ENCODE measurements at places on chromosomes 1 and 21.

GRCh38 chr21:35408401-35408800 is 359.3 kb upstream of the RUNX1 start:
- no peak for DNase-seq

GRCh38 chr1:205515781-205516253 is 11.3 kb downstream of the CDK18 start:
- DNase-seq = no peak

DNA sequence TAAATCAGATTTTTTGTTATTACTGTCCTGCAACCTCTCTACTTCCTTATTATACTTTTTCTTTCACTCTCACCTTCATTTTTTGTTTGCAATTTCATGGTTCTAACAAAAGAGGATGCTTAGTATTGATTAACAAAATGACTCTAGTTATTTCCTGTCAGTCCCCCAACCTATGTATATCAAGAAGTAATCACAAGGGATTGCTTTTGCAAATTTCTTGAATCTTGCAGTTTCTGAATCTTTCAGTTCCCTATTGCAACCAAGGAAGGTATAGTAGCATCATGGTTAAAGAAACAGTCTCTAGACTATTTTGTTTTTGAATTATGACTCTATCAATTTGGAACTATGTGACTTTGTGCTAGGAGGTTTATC is 446.9 kb downstream of the NEGR1 start:
- DNase-seq = no peak

GRCh38 chr1:33402206-33402605 is 28.7 kb downstream of the PHC2 start:
- no peak for DNase-seq

DNA sequence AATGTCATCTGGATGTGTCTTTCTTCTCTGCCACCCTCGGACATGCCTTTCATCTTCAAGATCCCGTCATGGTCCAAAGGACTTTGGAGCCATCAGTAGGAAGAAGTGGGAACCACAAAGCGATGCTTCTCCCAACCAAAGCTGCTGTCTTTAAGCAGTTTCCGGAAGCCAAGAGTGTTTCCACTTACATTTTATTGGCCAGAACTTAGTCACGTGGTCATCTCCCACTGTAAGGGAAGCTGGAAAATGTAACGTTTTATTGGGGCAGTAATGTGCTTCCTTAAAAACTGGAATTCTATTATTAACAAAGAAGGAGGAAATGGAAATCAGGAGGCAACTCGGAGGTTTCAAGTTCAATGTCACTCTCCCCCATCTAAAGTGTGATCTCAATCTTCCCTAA is 170.8 kb downstream of the ATG4C start:
- DNase-seq = no peak

- no peak for DNase-seq
These were observed 67.6 kb downstream of the TENT5C start for GRCh38 chr1:117673405-117673804.

- DNase-seq = no peak
These were observed 719.5 kb upstream of the TMPRSS15 start for GRCh38 chr21:19123053-19123452.

DNA sequence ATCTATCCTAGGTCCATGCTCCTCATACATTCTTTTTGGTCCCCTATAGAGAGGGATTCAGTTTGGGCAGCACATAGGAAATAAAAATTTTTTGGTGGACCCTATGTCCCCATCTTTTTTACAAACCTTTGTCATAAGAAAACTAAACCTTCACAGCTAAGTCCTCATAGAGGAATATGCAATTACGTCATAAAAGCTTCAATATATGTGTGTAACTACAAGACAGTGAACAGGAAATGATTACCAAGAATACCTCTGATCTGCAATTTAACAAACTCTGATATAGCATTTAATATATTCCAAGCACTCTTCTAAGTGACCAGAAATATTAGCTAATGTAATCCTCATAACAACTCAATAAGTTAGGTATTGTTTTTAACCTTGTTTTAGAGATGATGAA is 6.3 kb upstream of the DENND2C start:
- DNase-seq = no peak

GRCh38 chr1:54324251-54325140 is 81.7 kb downstream of the SSBP3 start:
- DNase-seq = no peak

DNA sequence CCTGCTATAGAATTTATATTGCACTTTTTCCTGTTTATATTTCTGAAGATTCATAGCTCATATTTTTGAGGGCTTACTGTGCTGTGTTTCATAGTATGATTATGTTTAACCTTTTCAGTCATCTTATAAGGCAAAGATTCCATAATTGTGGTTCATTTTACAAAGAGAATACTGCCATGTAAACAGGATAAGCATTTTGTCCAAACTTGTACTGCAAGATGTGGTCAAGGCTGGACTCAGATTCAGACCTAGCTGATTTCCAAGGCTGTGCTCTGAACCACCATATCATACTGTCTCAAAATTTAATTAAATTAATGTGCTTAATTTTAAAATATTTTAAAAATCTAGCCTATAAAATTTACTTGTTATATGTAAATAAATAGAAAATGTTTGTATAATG is 31.4 kb downstream of the STXBP3 start:
- DNase-seq = no peak

DNA sequence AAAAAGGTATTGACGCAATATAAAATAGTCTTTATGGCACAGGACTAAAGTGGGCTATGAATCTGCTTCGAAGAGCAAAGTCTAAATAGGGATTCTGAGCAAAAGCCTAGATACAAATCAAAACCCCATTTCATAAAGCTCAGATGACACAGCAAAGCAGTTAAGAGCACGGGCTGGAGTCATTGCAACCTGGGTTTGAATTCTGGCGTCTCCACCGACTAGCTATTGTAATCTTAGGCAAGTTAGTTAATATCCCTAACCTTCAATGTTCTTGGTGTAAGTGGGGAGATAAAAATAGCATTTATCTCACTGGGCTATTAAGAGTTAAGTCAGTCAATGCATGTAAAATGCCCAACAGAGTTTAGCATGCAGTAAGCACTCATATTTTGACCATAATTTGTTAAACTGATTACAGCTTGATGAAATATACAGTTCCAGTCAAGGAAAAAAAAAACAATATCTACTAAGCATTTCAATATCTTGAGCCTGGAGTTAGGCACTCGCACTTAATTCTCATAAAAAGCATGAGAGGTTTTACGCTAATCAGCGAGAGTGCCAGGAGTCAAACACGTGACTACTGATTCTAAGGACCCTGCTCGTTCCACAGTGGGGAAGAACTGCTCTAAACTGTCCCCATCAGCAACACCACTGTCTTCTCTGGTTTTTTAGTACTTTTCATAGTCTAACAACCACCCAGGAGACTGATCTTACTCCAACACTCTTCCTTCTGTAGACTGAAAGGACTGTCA is 75.5 kb downstream of the JAK1 start:
- DNase-seq = no peak

GRCh38 chr1:193707271-193708021 is 521.0 kb upstream of the B3GALT2 start:
- no peak for DNase-seq

- DNase-seq = no peak
These were observed 26.8 kb downstream of the RAB3B start for GRCh38 chr1:51963592-51964308.
